ENCODE measurements at places on chromosomes 2 and 18.

- DNase-seq = no peak
Observed at GRCh38 chr2:174711206-174711605, 53.1 kb downstream of the CHRNA1 start.

DNA sequence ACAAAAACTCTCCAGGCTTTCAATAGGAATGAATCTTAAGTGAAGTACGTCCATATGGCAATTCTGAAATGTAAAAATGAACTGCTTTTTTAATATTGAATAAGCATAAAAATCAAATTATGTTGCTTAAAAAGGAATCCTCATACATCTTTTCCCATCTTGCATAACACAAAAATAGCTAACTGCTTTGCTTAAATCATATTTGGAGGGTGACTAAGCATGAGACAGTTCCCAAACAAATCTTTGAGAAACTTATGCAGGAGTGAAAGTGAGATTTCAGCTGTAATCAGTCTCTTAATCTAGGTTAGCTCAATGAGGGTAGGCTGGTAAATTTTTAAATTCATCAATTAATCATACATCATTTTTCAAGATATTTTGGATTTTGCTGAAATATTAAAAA, 111.5 kb downstream of the MBD5 start:
- DNase-seq = no peak

DNA sequence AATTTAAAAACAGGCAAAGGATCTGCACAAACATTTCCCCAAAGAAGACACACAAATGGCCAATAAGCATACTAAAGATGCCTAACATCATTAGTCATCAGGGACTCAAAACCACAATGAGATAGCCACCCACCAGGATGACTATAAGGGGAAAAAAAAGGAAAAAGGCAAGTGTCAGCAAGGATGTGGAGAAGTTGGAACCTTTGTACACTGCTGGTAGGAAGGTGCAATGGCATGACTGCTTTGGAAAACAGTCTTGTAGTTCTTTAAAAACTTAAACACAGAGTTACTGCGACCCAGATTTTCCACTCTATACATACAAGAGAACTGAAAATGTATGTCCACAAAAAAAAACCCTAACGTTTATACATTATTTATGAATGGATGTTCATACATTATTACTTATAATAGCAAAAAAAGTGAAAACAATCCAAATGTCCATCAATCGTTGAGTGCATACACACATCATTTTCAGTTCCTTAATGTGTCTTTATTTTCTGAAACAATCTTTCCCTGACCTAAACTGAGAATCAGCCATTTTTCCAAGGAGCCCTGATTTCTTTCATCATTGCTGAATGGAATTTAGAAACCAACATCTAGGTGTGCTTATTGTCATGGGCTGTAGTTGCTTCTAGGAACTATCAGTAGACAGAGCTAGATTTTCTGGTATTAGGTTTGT, 64.7 kb upstream of the TLK1 start:
- no peak for DNase-seq

DNA sequence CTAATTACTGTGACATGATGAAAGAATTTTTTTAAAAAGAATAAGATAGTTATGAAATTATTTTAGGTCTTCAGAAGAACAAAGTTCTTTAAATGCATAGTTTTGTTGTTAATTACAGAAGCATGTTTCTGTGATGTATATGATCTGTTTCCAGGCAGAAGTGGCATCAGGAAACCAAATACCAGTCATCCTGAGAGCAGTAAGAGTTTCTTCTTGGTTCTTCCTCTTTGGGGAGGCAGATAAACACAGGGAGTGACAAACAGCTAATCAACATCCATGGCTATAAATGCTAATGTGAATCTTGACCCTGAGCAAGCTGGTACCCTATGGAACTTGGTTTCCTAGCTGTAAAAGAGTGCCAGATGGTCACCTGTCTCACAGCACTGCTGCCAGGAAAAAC, 29.2 kb downstream of the WIPF1 start:
- DNase-seq = no peak

GRCh38 chr2:29579495-29580169, 341.8 kb downstream of the ALK start:
- DNase-seq = no peak

GRCh38 chr2:98188351-98189046, 101.5 kb downstream of the VWA3B start:
- DNase-seq = no peak

- no peak for DNase-seq
Observed at GRCh38 chr2:172013396-172013795, 13.6 kb downstream of the METAP1D start.

- DNase-seq = no peak
Observed at GRCh38 chr2:211930331-211930730, 608.3 kb downstream of the ERBB4 start.

GRCh38 chr2:43333101-43333655, 106.8 kb upstream of the ZFP36L2 start:
- DNase-seq = no peak

DNA sequence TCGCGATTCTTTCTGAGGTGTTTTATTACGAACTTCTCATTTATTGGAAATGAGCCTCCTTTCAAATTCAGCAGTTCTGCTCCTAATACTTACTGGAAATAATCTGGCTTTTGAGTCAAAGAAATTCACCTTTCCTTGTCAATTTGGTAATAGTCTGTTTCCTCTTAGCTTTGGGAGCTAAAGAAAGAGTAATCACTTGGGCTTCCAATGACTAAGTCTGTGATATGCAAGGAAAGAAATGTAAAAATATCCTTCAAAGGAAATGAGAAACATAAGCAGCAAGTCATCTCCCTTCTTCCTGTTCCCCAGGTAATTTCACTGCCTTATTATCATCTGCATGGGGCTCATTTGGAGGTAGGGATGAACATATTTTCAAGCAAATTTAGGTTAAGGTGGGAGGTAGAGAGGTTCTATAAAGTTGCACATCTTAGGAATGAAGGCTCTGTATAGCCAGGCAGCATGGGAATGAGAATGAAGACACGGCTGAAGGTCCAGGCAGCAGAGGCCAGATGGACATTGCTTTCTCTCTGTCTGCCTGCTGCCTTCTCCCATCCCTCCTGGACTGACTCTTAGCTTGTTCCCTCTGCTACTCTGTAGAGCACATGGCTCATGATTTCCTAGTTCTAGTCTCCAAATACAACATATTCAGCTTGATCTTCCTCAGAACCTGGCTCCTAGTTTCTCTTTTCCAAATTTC, 1.0 kb downstream of the SPP2 start:
- DNase-seq = no peak

DNA sequence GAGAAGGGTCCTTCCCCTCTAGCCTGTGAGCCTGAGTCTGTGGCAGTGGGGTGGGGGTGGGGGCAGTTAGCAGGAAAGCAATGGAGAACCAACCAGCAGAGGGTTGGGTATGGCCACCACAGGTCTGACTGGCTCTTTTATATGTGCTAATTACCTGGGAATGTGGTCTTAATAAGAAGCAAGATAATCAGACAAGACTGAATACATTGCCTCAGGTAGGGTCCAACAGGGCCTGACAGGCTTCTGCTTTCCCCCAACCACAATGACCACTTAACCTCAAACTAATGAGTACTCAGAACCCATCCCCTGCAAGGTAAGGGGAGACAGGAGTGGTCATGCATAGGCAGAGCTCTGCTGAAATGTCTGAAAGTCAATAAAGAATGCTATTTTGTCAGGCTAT, 39.2 kb upstream of the GALNT1 start:
- DNase-seq = no peak
